ENCODE measurements at places on chromosomes 4 and X.

DNA sequence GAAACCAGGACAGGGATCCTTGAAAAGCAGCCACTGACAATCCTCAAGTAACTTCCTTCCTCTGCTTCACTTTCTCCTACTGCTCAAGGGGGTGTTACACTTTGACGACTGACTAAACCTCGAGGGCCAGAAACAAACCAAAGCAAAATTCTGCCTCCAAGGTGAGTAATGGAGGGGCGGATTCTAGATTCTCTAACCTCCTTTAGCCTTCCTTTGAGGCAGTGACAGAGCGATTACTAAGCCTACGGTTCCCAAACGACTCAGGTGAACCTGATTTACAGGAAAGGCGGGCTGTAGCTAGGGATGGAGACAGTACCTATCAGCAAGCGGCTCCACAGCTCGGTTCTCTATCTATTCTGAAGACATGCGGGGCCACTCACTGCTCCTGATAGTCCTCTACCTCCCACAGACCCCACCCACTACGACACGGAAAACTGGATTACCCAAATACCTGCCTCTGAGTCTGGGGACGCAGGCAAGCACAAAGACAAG is 487 bp downstream of the TBCK start:
- no peak for DNase-seq

DNA sequence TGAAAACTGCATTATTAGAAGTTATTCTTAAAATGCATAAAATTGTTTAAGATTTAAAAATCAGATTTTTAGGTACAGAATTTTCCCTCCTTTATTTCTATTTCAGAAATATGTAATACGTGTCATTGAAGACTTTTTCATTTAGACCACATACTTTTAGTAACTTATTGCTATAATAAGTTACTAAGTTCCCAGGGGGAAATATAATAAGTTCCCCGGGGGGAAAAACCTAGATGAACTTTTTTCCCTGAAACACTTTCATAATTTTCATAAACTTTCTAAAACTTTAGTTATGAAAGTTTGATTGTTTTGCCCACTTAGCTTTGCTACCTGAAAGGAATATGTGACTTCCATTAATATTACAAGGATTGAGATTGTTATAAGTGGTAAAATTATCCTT is 1341.5 kb upstream of the IGFBP7 start:
- DNase-seq, result no peak

DNA sequence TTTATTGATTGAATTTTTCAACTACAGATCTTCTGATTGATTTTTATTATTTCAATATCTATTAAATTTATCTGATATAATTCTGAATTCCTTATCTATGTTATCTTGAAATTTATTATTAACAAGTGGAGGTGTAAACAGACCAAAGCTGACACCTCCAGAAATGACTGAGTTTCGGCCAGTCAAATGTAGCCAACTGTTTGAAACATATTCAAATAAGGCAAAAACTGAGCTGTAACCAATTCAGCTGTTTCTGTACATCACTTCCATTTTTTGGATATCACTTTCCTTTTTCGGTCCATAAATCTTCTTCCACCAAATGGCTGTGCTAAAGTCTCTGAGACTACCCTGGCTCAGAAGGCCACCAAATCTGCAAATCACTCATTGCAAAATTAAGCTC is 2127.3 kb upstream of the AGA start:
- no peak for DNase-seq

DNA sequence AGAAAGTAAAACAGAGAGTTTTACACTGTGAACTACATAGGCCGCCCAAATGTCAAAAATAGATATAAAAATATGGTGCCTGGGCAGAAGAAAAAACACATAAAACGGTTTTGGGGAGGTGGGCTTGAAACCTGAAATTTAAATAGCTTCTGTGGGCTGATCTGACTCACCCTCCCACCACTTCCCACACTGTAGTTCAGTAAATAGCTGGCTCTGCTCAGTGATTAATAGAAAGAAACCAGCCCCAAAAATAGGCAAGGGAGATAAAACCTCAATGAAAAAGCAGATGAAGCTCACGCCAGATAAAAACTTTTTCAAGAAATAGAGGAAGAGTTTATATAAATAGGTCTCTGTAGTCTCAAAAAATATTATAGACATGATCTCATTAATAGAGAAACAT is 13.2 kb upstream of the COX7B2 start:
- DNase-seq, result no peak

GRCh38 chr4:1896658-1896991 is 25.4 kb downstream of the NSD2 start:
- DNase-seq, result no peak

GRCh38 chr4:106222548-106222947 is 93.5 kb downstream of the TBCK start:
- DNase-seq, result no peak

DNA sequence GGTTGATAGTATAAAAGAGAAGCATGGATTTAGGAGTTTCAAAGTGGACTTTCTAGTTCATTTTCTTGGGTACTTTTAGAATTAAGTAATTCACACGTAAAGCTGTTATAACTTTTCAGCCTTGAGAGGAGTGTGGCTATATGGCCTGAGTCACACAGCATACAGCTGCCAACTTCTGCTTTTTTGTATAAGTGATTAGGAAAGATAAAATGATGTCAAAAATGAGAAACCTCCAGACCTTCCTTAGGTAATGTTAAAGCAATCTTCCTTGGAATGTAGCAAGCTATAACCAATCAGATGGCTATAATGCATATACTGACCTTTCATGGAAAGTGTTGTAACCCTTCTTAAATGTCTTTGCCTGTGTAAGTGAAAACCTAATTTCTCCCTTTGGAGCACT is 39.2 kb downstream of the RAB40AL start:
- no peak for DNase-seq

DNA sequence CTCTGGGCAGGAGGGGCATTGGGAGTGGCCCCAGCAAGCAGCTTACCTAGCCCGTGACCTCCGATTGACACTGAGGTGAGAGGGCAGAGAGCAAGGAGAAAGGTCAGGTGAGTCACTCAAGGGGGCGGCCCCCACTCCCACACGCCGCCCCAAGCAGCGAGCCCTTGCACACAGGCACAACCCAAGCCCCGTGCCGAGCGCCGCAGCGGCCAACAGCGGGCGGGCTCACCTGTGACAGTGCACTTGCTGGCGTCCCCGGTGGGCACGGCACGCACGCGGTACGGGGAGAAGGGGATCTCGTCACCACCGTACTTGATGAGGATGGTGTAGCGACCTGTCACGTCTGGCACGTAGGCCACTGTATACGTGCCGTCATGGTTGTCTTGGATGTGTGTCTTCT is 17.2 kb downstream of the FLNA start:
- DNase-seq, result no peak

DNA sequence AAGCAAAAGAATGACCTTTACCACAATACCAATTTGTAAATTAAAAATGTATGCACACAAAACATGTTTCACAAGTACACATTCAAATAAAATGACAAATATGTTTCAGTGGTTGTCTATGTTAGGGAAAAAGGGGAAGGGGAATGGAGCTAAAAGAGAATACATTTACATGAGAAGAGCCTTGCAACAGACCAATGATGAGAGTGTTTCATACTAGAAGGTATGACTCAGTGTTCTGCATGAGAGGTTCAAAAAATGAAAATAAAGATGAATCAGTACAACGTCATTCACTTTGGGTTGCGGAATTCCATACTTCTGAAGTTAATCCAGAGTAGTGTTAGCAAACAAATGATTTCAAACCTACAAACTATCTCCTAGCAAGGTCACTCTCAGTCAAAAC is 51.7 kb downstream of the RPGR start:
- no peak for DNase-seq

DNA sequence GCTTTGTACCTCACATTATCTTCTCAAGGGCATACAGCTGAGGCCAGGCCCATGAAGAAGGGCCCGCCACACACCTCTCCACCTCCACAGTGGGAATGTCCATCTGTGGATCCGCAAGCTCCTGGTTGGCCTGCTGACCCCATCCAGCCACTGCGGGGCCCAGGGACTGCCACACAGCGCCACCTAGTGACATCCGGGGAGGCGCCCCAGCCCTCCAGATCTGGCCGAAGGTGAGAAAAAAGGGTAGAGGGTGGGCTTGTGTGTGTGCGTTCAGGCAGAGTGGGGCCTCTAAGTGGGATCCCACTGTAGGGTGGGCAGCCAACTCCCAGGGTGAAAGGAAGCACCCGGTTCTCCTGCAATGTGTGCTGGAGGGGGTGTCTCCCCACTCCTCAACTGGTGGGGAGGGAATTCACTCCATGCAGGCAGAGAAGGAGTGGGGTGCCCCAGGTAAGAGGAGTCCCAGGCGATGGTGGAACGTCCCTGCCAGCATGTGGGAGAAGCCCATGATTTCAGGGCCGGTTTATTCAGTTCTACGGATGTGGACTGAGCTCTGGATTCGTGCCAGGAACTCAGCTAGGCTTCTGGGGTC is 117.3 kb downstream of the ENPP6 start:
- peak; percentile 31 for DNase-seq

- no peak for DNase-seq
These were observed 6.3 kb upstream of the SH3KBP1 start for GRCh38 chrX:19893727-19894126.

Measured in transverse colon (tissue), 4 donors.